ENCODE measurements at places on chromosomes 3 and 15.

DNA sequence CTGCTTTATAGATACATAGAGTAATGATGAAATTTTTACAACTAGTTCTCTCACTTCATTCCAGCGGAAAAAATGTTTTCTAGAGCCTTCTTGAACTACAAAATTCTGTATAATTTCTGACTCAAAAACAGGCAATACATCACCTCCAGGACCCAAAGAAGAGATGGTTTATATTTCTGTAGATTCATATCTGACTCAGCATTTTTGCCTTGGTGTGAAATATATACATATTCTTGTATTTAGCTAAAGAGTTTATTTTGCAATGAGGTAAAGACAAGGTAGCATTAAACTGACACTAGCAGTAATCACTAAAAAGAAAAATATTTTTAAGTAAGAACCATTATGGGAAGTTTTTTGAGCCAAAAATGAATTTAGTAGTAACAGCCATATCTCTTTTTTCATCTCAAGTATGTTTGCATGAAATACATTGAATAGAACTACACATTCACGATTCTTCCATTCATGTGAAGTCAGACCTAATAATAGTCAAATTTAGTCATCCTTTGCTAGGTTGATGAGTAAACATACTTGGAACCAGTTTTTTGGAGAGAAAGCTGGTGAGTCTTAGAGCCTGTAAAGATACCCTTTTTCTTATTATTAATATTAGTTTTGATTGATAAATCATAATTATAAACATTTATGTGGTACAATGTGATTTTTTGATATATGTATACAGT lies 31.6 kb downstream of the COL8A1 start:
- H3K36me3 ChIP-seq = no peaks in the 10 kb centered on the region
- no peak overlapping the region for H3K4me3 ChIP-seq
- H3K27me3 ChIP-seq = peaks cover 4% of the 10 kb centered on the region
- H3K27ac ChIP-seq = no peak overlapping the region
- DNase-seq = no peak
- H3K4me1 ChIP-seq = no peaks in the 10 kb centered on the region

DNA sequence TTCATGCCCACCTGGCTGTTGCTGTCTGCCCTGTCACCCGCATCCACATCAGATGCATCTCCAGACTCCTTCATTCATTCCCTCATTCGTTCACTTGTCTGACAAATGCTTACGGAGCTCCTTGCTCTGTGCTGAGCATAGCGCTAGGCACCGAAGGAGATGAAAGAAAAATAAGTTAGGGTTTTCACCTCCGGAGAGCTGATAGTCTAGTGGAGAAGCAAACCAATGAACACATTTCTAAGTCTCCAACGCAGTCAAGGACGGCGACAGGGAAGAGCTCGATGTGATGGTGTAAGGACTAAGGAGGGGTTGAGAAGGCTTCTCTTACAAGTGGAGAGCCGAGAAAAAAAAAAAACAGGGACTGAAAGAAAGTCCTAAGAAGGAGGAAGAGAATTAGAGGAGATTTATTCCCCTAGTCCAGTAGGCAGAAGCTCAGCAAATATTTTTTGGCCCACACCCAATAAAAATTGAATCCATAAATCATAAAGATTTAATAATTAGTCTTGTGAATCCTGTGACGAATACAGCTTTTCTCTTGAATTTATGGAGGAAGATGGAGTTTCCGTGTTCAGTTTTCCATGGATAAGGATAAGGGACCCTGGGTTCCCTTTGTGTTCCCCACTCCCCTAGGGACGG lies 127.2 kb upstream of the DLG1 start:
- peaks cover 26% of the 10 kb centered on the region for H3K4me1 ChIP-seq
- H3K36me3 ChIP-seq = no peaks in the 10 kb centered on the region
- no peak overlapping the region for H3K4me3 ChIP-seq
- no peak for DNase-seq

- H3K27me3 ChIP-seq = no peaks in the 10 kb centered on the region
- H3K4me3 ChIP-seq = no peak overlapping the region
- no peaks in the 10 kb centered on the region for H3K4me1 ChIP-seq
- no peak for DNase-seq
- no peak overlapping the region for H3K27ac ChIP-seq
Measured at GRCh38 chr15:100770661-100771584, 108.7 kb upstream of the ALDH1A3 start.

DNA sequence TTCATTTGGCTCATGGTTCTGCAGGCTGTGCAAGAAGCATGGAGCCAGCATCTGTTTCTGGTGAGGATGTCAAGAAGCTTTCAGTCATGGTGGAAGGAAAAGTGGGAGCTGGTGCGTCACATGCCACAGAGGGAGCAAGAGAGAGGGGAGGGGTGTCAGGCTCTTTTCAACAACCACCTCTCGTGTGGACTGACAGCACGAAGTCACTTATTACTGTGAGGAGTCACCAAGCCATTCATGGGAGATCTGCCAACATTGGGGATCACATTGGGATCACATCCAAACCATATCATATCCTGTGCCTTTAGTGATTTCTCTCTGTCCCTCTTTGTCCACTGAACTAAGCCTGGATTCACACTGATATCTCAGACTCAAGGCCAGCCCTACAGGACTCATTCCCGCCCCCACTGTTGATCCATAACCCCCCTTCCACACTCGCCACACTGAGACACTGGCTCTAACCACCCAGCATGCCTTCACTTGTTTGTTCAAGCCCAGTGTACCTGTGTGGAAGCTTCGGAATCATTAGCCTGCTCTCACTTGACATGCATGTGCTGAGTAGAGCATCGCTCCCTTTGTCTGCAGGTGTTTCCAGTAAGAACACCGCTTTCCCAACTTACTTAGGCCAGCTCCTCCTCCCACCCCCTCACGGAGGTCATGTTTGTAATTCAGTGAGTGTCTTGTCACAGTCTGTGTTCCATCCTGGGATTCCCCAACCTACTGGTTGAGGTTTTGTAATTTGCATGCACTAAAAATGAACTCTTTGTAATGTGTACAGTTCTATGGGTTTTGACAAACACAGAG lies 132.2 kb downstream of the KLF13 start:
- H3K4me3 ChIP-seq = peak overlapping the region; percentile 9
- no peaks in the 10 kb centered on the region for H3K27me3 ChIP-seq
- DNase-seq = peak; percentile 76

- H3K27ac ChIP-seq = no peak overlapping the region
- H3K36me3 ChIP-seq = no peaks in the 10 kb centered on the region
- no peak overlapping the region for H3K4me3 ChIP-seq
- no peak for DNase-seq
- H3K27me3 ChIP-seq = no peaks in the 10 kb centered on the region
Measured at GRCh38 chr3:65575376-65575840, 463.3 kb downstream of the MAGI1 start.

DNA sequence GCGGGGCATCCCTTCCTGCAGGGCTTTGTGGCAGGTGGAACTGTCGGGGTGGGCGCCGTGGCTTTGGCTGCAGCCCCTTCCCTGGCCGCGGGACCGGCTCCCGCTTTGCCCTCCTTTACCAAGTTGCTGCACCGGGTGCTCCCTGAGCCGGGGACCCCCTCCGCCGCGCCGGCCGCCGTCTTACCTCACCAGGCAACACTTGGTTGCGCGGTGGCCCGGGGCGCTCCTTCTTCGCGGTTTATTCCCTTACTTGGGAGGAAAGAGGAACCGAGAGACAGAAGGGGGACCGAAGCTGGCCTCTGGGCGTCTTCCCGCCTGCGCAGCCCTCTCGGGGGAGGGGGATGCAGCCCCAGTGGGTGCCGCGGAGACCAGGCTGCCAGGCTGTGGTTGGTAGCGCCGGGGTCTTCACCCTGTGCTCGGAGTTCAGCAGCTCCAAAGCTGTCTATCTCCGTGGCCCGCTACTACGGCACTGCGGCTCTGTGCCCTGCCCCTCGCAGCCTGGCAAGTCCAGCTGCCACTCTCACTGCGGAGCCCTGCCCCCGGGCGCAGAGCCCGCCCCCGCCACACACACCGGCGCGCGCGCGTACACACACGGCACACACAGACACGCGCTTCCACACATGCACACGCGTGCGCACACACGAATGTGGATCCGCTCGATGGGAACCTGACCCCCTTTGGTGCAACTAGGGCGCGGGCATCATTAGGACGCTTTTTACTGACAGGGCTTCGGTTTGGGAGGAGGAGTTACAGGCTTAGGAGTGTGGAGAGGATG lies at the start of gene DGKG:
TSS of gene DGKG (minus strand) at position 473 of the 775 bp plus-strand sequence. CDS start 41,775 bp downstream, outside the sequence.
- H3K4me1 ChIP-seq = no peaks in the 10 kb centered on the region
- no peak within 1 kb of the TSS for H3K27ac ChIP-seq
- peaks cover 59% of the 10 kb centered on the region for H3K27me3 ChIP-seq
- DNase-seq = no peak
- H3K36me3 ChIP-seq = no peaks in the 10 kb centered on the region
- H3K4me3 ChIP-seq = peak within 1 kb of the TSS; percentile 43

DNA sequence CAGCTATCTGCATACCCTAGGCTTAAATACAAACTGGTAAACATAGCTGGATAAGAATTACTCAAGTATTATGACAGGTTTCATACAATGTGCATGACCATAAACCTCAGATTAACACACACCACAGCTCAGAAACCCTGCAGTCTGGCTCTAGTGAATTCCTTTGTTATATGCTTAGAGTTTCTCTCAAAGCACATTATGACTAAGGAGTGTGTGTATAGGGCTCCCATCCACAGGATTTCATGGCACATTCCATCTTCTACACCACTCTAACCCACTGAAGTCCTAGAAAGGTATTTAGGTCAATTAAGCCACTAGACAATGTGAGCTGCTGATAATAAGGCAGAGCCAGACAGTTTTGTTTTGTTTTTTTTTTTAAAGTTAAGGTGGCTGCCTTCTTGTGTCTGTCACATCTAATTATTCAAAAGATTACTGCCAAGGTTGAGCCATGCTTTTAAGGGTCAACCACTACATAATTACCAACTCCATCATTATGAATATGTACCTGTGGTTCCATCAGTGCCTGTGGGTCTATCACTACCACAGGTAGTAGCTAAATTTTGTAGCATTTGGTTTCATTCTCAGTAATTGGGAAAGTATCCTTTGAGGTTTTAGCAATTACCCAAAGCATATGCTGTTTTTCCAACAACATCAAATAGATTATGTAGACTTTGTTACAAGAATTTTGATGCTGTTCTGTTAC lies 107.0 kb downstream of the ALCAM start:
- H3K27ac ChIP-seq = no peak overlapping the region
- H3K4me3 ChIP-seq = no peak overlapping the region
- no peak for DNase-seq
- H3K27me3 ChIP-seq = no peaks in the 10 kb centered on the region
- no peaks in the 10 kb centered on the region for H3K4me1 ChIP-seq

- peaks cover 14% of the 10 kb centered on the region for H3K4me1 ChIP-seq
- DNase-seq = no peak
- peaks cover 3% of the 10 kb centered on the region for H3K36me3 ChIP-seq
- H3K27ac ChIP-seq = no peak overlapping the region
Measured at GRCh38 chr3:183255348-183255730, 2.3 kb downstream of the B3GNT5 start.

- H3K36me3 ChIP-seq = no peaks in the 10 kb centered on the region
- H3K4me3 ChIP-seq = no peak overlapping the region
- H3K27me3 ChIP-seq = peaks cover 5% of the 10 kb centered on the region
- H3K27ac ChIP-seq = no peak overlapping the region
- peak; percentile 19 for DNase-seq
- H3K4me1 ChIP-seq = no peaks in the 10 kb centered on the region
Measured at GRCh38 chr3:10753964-10754363, 62.1 kb upstream of the SLC6A11 start.

- H3K27me3 ChIP-seq = peaks cover 2% of the 10 kb centered on the region
- no peaks in the 10 kb centered on the region for H3K4me1 ChIP-seq
- H3K36me3 ChIP-seq = no peaks in the 10 kb centered on the region
- no peak for DNase-seq
- H3K27ac ChIP-seq = no peak overlapping the region
Measured at GRCh38 chr3:62151591-62151990, 221.8 kb downstream of the FEZF2 start.

GRCh38 chr15:67762610-67763368 lies 62.5 kb upstream of the SKOR1 start:
- peaks cover 7% of the 10 kb centered on the region for H3K36me3 ChIP-seq
- H3K4me1 ChIP-seq = peaks cover 42% of the 10 kb centered on the region
- H3K27ac ChIP-seq = peak overlapping the region; percentile 6
- peak overlapping the region; percentile 44 for H3K4me3 ChIP-seq
- H3K27me3 ChIP-seq = no peaks in the 10 kb centered on the region

GRCh38 chr15:69573815-69574475 lies 121.3 kb downstream of the RPLP1 start:
- peak overlapping the region; percentile 28 for H3K27ac ChIP-seq
- peak; percentile 73 for DNase-seq
- peaks cover 14% of the 10 kb centered on the region for H3K27me3 ChIP-seq

- no peaks in the 10 kb centered on the region for H3K27me3 ChIP-seq
- H3K36me3 ChIP-seq = no peaks in the 10 kb centered on the region
- H3K27ac ChIP-seq = no peak overlapping the region
Measured at GRCh38 chr3:191139736-191140135, 59.3 kb upstream of the OSTN start.

DNA sequence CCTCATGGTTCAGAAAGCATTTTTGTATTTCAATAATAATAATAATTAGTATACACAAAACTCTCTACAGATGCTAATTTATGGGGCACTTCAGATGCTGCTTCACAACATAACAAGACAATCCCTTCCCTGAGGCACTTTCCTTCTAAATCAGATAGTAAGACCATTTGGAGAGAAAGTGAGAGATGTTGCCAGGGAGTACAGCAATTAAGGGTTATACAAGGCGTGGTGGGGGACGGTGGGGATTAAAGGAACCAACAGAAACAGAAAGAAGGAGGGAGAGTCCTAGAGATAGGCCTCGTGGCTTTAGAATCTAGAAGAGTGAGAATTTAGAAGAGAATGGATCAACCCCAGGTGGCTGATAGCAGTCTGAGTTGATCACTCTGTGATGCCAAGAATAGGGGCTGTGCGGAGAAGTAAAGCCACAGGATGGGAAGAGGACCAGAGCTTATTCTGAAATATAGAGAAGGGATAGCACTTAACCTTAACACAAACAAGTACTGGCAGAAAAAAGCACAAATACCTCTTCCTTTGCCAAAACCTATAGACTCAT lies 76.9 kb downstream of the ETFA start:
- H3K4me1 ChIP-seq = no peaks in the 10 kb centered on the region
- H3K27ac ChIP-seq = no peak overlapping the region
- H3K36me3 ChIP-seq = peaks cover 9% of the 10 kb centered on the region
- no peaks in the 10 kb centered on the region for H3K27me3 ChIP-seq
- no peak overlapping the region for H3K4me3 ChIP-seq
- no peak for DNase-seq

DNA sequence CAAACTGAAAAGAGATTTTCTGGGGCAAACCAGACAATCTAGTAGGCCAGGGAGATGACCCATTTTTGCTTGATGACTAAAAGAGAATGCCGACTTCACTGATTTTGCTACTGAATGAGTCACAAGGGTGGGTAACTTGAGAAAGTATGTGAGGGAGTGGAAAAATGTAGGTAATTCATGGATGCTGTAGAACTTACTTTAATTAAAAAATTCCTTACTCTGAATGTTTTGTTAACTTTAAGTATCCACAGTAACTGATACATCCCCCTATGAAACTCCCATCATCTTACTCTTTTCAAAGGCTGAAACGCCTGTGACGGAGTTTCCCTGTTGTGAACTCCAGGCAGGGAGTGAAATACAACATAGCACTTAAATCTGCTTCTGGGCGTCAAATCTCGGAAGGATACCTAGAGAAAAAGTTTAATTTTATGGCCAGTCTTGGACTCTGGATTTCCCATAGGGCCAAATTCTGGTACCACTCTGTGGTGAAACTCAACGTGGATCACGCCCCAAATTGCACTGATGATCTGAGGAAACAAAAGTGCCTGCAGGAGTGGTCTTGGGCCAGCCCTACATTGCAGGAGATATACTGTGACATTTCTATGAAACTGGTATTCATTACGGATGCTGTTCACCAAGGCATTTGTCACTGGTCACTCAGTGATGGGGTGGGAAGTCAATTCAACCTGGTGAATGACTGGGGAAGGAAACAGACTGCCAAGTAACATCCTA lies 24.0 kb downstream of the GOLIM4 start:
- no peaks in the 10 kb centered on the region for H3K4me1 ChIP-seq
- no peaks in the 10 kb centered on the region for H3K36me3 ChIP-seq
- no peaks in the 10 kb centered on the region for H3K27me3 ChIP-seq

Measured in T-helper 2 cell treated with Interferon-gamma antibody and Interleukin-4, amounts not matched to agents 5 μg/mL and 100 μg/mL, for 36 hours (primary cell).